Stimulated activated naive CD4-positive, alpha-beta T cell (primary cell): ENCODE measurements at places on chromosomes 3 and 15.

DNA sequence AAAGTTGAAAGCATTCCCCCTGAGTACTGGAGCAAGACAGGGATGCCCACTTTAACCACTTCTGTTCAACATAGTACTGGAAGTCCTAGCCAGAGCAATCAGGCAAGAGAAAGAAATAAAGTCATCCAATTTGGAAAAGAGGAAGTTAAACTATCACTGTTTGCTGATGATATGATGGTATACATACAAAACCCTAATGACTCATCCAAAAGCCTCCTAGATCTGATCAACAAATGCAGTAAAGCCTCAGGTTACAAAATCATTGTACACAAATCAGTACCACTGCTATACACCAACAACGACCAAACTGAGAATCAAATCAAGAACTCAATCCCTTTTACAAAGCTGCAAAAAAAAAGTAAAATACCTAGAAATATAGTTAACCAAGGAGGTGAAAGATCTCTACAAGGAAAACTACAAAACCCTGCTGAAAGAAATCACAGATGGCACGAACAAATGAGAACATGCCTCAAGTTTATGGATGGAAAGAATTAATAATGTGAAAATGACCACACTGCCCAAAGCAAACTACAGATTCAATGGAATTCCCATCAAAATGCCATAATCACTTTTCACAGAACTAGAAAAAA lies 40.3 kb downstream of the RPL39L start:
- DNase-seq: no peak

GRCh38 chr15:57540736-57541135 lies 51.0 kb upstream of the MYZAP start:
- no peak for DNase-seq

DNA sequence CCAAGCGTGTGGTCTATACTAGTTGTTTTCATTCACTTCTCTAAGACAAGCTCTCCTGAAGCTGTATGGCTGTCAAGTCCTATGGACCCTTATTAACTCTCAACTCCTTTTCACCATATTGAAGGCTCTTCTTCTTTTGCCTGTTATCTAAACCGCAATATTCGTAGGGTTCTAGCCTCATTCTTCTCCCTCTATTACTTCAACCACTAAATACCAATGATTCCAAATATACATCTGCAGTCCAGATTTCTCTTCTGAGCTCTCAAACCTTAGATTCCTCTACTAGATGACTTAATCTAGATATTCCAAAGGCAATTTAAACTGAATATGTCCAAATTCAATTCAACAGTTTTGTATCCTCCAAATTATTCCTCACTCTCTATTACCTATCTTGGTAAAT lies 24.6 kb downstream of the AQR start:
- DNase-seq: no peak

DNA sequence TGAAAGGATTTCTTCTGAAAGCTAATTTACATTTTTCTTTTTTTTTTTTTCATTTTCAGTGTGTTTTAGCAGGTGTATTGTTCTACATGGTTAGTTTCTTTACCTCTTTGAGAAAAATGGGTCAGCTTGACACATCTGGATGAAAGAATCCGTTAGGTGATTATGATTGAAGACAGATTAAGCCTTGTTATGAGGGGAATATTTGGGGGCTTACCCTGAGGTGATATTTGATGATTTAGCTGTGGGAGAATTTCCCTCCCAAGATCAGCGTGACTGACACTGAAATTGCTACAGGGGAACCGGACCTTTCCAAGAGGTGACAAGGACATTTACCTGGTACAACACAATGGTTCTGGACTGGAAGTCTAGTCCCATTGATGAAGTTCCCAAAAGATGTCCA lies 147.5 kb downstream of the NFKBIZ start:
- no peak for DNase-seq

DNA sequence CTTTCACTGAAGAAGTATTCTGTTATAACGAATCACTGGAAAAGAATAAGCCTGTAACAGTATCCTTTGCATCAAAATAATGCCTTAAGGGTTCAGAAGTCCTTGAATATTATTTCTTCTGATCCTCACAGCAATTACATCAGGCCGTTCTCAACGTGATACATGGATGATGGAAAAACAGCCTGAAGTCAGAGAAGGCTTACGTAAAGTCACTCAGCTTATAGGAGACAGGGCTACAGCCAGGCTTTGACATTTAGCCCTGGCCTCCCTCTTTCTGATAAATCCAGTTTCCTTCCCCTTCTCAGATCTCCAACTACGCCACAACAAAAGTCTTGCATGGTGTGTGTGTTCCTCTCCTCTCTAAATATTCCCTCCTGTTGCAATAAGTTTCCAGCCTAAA lies 131.9 kb downstream of the ANO10 start:
- no peak for DNase-seq

- no peak for DNase-seq
Observed at GRCh38 chr3:38579141-38579540, 70.3 kb downstream of the SCN5A start.

DNA sequence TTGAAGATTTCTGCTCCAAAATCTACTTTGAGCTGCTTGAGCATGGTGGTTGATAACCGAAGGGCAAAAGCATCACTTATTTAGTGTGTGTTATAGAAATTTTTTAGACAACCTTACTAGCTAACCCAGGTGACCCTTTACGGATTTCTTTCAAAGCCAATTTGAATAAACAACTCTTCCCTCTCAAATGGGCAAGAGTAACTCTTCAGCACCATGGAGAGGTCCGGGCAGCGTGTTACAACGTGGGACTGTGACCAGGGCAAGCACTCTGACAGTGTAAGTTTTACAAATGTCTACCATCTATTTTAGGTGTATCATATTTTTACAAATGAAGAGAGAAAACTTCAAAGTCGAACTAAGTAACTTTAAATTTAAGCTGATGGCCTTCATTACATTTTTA lies 471.8 kb downstream of the MFSD1 start:
- no peak for DNase-seq

DNA sequence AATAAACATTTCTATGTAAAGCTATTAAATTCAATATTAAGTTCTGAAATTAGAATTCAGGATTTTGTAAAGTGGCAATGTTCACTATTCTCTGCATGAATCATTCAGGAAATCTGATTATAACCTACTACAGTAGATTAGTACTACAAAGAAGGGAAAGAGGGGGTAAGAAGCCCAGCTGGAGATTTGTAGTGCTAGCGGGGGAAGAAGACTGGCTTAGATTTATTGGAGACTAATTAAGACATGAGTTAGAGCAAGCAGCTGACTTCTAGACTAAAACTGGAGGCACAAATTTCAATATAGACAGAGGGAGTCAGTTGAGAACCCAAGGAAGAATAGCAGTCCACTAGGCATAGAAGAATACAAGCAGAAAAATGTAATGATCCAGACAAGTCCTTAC lies 55.8 kb upstream of the SETMAR start:
- DNase-seq: no peak

DNA sequence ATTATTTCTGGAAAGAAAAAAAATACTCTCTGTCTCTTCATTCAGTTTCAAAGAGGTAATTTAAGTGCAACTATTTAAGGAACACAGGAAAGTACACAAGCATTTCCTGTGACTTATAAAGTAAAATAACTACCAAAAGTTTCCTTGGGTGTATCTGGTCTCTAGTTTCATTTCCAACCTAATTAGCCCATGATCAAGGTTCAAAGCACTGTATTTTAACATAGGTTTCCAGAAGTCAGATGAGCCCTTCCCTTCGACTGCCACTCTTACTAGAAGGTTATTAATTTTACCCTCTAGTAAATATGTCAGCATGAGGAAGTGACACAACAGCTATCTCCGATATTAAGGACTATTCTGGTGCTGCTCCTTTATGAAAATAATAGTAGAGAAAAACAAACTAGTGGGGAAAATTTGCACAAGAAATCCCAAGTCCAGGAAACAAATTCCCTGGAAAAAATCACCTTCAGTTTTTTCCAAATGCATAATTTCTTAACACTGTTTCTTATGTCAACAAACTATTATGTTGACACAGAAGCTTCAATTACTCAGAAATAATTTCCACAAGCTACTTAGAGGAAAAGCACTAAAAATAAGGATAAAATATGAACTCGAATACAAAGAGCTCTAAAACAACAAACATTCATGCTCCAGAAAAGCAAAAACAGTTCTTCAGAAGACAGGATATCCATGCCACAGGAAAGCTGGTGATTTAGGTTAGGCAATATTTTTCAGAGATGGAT lies 35.3 kb downstream of the CCPG1 start:
- DNase-seq: no peak

GRCh38 chr3:121295452-121295851 lies 250.3 kb downstream of the POLQ start:
- DNase-seq: no peak

DNA sequence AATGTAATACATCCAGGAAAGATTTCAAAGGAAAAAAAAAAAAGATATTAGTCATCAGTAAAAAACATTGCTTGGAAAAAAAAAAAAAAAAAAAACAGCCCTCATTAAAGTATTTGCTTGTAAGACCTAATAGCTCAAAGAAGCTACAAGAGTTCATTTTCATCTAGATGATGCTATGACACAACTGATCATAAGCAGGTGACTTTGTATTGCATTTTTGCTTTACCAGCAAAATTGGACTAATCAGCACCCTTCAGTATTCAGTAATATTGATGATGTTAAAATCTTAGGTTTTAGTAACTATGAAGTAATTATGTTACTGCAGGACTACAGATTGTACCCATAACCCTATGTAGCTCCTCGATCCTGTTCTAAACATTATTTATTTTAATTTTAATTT lies 214.7 kb upstream of the CADM2 start:
- no peak for DNase-seq

DNA sequence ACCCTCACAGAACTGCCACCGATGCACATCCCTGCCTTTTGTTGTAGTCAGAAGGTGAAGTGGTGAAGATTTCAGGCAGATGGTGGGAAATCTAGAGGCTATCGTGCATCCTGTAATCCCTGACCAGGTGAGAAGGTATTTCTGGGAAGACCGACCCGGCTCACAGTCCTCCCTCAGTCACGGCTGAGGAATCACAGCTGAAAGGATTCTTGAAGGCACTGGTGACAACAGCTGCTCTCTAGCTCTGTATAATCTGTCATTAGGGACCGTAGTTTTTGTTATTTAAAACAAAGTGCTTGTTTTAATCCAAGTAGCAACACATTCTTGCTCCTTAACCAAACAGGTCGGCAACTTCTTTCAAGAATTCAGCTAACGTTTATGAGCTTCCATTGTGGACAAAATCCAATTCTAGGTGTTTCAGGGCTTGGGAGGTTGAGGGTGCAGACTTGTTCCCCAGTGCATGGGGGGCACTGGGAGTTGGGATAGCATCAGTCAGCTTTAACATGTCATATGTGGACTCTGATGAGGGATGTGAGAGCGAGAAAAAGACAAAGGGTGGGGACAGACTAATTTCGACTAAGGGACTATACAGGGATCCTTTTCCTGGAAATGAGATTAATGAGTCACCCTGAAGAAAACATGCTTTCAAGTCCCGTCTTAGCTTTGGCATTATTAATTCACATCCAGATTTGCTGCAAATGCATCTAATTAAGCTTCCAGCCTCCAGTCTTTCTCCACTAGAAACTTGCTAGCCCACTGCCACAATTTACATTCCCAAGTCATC lies 141.0 kb upstream of the RASGRP1 start:
- DNase-seq: no peak

DNA sequence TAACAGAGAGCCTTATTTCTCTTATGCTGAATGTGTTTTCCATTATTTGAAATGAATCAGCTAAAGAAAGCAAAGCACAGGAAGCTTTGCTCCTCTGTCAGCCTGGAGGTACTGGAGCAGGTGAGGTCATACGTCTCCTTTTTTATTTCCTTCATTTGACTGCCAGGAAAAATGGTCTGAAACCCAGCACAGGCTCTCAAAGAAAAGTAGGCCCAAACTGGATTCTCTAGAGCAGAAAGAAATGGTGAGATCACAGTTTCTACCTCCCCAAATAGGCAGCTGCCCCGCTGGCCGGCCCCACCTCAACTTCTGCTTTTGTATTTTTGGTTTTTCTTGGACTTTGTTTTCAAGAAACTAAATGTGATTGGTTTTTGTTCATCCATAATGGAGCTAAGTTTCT lies 95.1 kb downstream of the RPL39L start:
- DNase-seq: no peak

GRCh38 chr3:194431554-194431953 lies 32.5 kb upstream of the GP5 start:
- no peak for DNase-seq

DNA sequence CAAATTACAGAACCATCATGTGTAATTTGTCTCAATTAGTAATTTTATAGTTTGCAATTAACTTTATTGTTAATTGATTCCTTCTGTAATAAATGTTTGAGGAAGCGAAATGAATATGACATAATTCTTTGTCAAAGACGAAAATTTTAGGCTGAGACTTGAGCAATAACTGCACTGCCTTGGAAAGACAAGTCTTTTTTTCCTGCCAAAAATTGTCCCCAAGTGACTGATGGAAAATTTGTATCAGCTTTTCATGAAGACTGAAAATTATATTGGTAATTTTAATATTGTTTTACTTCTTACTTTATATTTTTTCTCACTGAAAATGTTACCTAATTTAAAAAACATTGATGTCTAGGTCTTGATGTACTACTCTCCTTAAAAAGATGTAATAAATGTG lies 622.6 kb downstream of the NLGN1 start:
- no peak for DNase-seq

- DNase-seq: no peak
Observed at GRCh38 chr15:52408823-52409222, 113.2 kb upstream of the MYO5C start.

DNA sequence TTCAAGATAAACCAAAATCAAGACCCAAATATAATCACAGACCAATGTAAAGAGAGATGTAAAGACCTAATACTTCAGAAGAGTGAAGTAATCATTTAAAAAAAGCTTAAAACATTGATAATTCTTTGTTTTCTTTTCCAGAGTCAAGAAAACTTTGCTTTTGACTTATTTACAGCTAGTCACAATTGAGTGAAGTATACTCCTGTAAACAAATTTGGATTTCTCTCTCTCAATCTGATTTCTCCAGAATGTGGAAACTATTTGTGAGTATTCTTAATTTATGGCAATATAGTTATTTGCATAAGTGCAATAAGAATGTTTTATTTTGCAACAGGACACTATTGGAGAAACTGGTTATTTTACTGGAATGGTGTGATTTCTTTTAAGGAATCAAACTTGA lies 43.7 kb upstream of the ZBTB20 start:
- DNase-seq: no peak

DNA sequence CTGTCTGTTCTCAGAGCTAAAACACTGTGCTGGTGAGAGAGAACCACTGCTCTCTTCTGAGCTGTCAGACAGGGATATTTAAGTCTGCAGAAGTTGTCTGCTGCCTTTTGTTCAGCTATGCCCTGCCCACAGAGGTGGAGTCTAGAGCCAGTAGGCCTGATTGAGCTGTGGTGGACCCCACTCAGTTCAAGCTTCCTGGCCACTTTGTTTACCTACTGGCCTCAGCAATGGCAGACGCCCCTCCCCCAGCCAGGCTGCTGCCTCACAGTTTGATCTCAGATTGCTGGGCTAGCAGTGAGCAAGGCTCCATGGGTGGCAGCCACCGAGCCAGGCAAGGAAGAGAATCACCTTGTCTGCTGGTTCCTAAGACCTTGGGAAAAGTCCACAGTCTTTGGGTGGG lies 21.0 kb upstream of the CACNA1D start:
- DNase-seq: no peak

GRCh38 chr3:61877359-61878138 lies 316.2 kb downstream of the PTPRG start:
- no peak for DNase-seq

- DNase-seq: no peak
Observed at GRCh38 chr3:126867190-126867862, 115.6 kb upstream of the PLXNA1 start.
